NCI-H526 treated with DMSO at 0.1 percent for 48 hours (cell line): ENCODE measurements at places on chromosomes 6 and 20.

- no peak for DNase-seq
These were observed 26.2 kb downstream of the SLC16A10 start for GRCh38 chr6:111113336-111114086.

DNA sequence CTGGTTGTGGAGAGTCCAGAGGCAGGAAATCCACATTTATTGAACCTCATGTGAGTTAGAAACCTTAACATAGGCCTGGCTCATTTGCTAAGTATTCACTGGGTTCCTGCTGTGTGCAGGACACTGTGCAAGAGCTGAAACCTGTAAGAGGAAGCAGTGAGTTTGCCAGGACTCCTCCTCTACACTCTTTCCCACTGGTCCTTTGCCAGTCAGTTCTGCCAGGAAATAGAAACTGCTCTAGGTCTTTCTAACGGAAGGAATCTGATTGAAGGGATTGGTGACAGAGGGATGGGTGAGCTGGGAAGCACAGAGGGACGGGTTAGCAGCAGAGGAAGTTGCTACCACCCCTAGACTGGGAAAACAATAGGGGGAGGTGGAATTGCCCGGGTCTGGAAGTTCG, 234.2 kb upstream of the ECI2 start:
- DNase-seq: no peak

DNA sequence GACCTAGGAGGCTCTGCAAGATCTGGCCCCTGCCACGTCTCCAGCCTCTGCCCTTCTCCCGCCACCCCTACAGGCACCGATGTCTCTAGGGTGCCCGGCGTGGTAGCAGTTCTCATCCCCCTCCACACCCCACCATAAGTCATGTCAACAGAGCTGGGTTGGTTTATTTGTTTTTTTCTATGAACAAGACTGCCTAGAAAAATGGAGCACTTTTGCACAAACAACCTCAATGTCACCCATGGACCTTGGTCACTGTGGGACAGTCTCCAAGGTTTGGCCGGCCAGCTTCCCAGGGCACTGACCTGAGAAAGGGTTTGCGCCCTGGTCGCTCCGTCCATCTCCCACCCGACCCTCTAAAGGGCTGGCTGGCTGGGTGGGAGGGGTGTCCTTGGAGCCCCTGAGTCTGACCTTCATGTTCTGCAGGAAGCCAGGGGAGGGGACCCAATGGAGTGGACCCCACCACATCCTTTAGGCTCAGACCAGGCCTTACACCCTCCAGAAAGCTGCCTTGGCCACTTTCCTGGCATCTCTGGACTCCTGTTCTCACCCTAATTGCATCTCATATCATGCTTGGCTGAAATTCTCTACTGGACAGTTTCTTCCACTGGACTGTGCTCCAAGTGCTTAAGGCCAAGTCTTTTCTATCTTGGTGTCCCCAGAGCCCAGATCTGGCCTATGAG, 104.8 kb upstream of the PTPN1 start:
- DNase-seq: no peak

DNA sequence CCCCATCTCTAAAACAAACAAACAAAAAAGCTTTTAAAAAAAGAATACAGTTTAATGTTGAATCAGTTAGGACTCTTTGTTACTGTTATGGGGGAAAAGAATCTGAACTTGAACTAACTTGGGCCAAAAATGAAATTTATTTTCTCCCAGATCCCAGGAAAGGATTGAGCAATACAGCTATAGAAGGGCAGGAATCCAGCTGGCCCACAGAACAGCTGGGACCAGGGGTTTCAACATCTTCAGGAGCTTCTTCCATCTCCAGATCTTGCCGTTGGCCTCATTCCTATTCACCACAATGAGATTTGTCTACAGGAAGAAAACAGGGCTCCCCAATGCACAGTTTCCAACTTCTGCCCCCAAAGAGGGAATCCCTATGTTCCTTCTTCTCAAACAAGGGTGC, 43.2 kb upstream of the AKAP12 start:
- DNase-seq: no peak

- peak; percentile 5 for DNase-seq
These were observed 3.3 kb downstream of the ADGRB3 start for GRCh38 chr6:68638230-68638900.
